Endothelial cell of umbilical vein (primary cell): ENCODE measurements at places on chromosomes 13 and 19. TPM values are rescaled to one million over a fixed set of nuclear protein-coding genes. Genes with fewer than 3 reads are reported as not detected.

- no peaks in the 10 kb centered on the region for H3K36me3 ChIP-seq
- no peak overlapping the region for H3K27ac ChIP-seq
- no peaks in the 10 kb centered on the region for H3K27me3 ChIP-seq
- no peaks in the 10 kb centered on the region for H3K4me1 ChIP-seq
- DNase-seq, result peak; percentile 16
Observed at GRCh38 chr13:104967836-104968630, 1567.4 kb downstream of the EFNB2 start.

- H3K4me1 ChIP-seq, result peaks cover 4% of the 10 kb centered on the region
- H3K27ac ChIP-seq, result no peak overlapping the region
- H3K27me3 ChIP-seq, result no peaks in the 10 kb centered on the region
- H3K36me3 ChIP-seq, result no peaks in the 10 kb centered on the region
Observed at GRCh38 chr13:63438951-63439350, 2023.3 kb upstream of the PCDH20 start.

- H3K27ac ChIP-seq, result no peak overlapping the region
- DNase-seq, result no peak
- no peaks in the 10 kb centered on the region for H3K27me3 ChIP-seq
- H3K36me3 ChIP-seq, result no peaks in the 10 kb centered on the region
Observed at GRCh38 chr13:62302341-62302740, 886.7 kb upstream of the PCDH20 start.

DNA sequence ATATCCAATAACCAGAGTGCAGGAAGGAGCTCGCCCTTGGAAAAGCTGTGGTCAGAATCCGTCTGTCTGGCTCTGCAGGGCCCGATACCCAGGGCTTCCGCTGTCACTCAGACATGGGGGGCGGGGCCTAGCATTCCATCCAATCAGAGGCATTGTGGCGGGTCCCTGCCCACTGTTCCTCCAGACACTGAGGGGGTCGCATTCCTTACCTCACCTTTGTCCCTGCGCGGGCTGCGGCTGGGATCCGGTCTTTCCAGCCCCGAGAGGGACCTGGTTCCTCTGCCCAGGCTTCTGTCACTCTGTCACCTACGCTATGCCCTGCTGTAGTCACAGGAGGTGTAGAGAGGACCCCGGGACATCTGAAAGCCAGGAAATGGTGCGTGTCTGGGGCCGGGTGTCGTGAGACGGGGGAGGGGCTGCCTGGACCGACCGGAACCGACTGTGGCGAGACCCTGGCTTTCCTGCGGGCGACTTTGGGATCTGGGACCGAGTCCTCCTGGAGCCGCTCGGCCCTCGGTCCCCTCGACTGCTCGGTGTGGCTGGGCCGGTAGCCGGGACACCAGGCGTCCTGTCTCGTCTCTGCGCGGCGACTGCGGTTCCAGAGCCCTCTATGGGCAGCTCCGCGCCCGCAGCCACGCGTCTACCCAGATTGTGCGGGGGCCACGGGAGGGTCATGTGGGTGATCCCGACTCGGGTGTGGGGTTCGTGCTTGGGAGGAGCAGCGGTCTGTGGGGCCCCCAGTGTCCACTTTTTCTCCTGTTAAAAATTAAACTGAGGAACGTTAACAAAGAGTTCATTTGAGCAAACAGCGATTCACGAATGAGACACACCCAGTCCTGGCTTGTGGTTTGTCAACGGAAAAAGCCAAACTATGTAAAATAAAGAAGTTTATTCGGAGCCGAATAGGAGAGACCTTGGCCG lies at the start of gene ZNF69:
Gene ZNF69 (plus strand): TSS at position 172 of the 921 bp plus-strand sequence. CDS start 142 bp downstream, at position 314.
- H3K27me3 ChIP-seq, result no peaks in the 10 kb centered on the region
- H3K27ac ChIP-seq, result no peak within 1 kb of the TSS
- H3K4me3 ChIP-seq, result peak within 1 kb of the TSS; percentile 55
- no peaks in the 10 kb centered on the region for H3K36me3 ChIP-seq
- DNase-seq, result peak; percentile 33

DNA sequence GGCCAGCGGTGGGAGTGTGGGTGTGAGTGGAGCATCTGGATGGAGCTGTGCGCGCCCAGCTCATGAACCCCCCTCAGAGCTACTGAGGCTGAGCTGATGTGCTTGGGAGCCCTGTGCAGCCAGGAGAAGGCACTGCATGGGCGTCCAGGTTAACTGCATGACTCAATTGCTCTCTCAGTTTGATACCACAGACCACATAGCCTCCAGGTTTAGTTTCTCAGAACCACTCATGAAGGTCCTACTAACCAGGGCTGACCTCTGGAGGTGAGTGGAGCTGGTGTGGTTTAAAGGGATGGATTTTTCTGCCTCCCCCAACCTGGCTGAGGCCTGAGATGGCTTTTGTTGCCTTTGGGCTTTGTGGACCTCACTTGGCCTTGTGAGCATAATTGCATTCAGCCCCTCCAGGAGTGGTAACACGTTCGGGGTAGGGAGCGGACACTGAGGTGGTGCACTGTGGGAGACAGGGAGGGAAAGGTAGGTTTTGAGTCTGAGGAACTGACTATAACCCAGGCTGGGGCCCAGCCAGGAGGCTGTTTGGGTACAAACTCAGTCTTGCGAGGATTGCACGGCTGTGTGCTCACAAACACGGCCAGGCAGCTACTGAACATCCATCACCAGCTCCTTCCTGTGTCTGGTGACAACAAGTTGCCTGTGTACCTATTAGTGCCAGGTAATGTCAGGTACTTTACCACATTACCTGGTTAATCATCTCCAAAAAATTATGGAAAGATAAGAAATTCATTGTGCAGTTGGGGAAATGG lies 97.5 kb downstream of the RGCC start:
- H3K36me3 ChIP-seq, result no peaks in the 10 kb centered on the region
- no peaks in the 10 kb centered on the region for H3K4me1 ChIP-seq
- H3K4me3 ChIP-seq, result no peak overlapping the region
- DNase-seq, result no peak

DNA sequence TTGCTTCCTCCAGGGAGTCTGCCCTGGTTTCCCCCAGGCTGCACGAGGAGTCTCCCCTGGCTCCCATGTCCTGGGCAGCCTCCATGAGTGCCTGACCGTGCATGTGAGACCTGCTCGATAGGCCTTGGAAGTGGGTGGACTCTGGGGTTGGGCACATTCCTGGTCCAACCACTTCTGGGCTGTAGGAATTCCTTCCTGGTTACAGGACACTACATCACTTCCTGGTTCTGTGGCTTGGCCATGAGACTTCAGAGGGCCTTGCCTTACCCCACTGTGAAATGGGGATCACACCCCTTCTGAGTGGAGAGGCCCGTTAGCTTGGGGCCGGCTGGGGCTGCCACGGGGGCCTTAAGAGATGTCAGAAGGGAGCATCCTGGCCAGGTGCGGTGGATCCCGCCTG lies 4.0 kb upstream of the ZNF628 start:
- H3K4me3 ChIP-seq, result no peak overlapping the region
- no peak for DNase-seq
- H3K27ac ChIP-seq, result no peak overlapping the region
- H3K4me1 ChIP-seq, result peaks cover 5% of the 10 kb centered on the region
- no peaks in the 10 kb centered on the region for H3K27me3 ChIP-seq

DNA sequence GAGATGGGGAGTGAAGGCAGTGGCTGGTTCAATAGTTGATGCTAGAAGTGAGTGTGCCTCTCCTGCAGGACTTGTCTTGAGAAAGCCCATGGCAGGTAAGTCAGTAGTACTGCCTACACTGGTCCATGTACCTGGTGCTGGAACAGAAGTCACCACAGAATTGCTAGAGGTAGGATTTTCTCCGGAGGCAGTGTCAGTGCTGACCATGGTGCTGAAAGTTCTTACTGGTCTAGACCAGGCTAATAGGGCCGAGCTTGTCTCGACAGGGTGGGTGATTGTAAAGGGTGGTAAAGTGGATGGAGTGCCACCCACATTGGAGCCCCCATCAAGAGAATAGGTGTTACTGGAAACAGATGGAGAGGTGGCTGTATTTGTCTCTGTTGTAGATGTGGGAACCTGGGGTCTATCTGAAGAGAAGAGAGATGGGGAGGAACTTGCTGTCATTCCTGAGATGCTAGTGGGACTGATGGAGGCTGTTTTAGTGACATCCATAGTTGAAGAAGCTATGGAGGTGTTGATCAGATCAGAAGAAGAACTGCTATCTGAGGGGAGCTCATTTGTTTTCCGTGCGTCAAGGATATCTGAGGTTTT lies 36.6 kb downstream of the MUC16 start:
- no peaks in the 10 kb centered on the region for H3K27me3 ChIP-seq
- no peak overlapping the region for H3K27ac ChIP-seq
- H3K4me3 ChIP-seq, result no peak overlapping the region
- no peaks in the 10 kb centered on the region for H3K4me1 ChIP-seq

The OLFM2 gene
- polyA plus RNA-seq, result 1.9 and 2.8 TPM in 2 replicates

The MPV17L2 gene
- polyA plus RNA-seq, result 27.6 and 38.4 TPM in 2 replicates

The PRSS57 gene
- not detected in 2 replicates for polyA plus RNA-seq

The ITGBL1 gene
- 2.7 and 4.6 TPM in 2 replicates for polyA plus RNA-seq

The CRB3 gene
- not detected in 2 replicates for polyA plus RNA-seq

The C19orf53 gene
- 205 and 239 TPM in 2 replicates for polyA plus RNA-seq

The NLRP7 gene
- not detected in 2 replicates for polyA plus RNA-seq
